ENCODE measurements at places on chromosomes 12 and 14.
A peak's percentile ranks its signal among the peaks of the same experiment; 100 is the strongest.

GRCh38 chr12:6928022-6928702 is 403 bp downstream of the ATN1 start:
- H3K4me1 ChIP-seq = peaks cover 70% of the 10 kb centered on the region
- H3K4me3 ChIP-seq = peak overlapping the region; percentile 95
- no peak for DNase-seq
- peak overlapping the region; percentile 92 for H3K27ac ChIP-seq
- H3K27me3 ChIP-seq = no peaks in the 10 kb centered on the region

- no peaks in the 10 kb centered on the region for H3K36me3 ChIP-seq
- peaks cover 29% of the 10 kb centered on the region for H3K27me3 ChIP-seq
- H3K4me1 ChIP-seq = peaks cover 9% of the 10 kb centered on the region
- H3K27ac ChIP-seq = no peak overlapping the region
- H3K4me3 ChIP-seq = no peak overlapping the region
Measured at GRCh38 chr14:96581902-96582301, 79.7 kb downstream of the PAPOLA start.

DNA sequence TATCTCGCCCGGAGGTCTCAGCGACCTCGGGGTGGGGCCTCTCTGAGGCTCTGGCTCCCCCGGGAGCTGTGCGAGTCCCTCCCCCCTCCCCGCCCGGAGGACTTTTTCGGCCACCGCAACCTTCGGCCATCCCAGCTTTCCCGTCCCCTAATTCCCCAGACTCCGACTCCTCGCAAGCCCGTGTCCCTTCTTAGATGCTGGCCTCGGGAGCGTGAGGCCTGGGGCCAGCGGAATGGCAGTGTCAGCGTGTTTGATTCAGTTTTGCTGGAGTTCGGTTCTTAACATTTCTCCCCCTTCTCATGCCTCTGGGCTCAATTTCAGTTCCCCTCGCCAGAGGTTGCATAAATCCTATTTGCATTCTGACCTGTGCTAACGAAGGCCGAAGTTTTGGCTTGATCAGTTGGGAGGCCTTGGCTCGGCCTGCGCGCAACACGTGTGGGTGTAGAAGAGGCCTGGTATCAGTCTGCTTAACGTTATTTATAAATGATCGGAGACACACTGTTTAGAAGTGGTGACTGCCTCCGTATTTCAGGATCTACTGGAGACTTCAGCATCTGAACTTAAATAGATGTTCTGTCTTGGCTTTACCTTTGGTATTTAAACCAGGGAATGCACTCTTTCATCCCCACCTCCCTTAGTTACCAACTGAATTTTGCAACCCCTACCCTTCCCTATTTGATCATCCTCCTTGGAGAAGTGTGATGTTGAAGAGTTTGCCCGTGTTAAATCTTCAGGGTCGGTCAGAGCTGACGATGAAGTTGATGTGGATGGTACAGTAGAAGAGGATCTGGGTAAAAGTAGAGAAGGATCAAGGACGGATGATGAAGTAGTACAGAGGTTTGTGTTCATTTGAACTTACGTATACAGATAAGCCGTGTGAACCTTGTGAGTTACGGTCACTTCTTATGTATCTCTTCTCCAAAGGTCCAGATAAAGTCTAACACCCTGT is 851 bp downstream of the HSP90B1 start:
- peaks cover 3% of the 10 kb centered on the region for H3K27me3 ChIP-seq
- peak overlapping the region; percentile 80 for H3K4me3 ChIP-seq
- peaks cover 50% of the 10 kb centered on the region for H3K4me1 ChIP-seq
- peak overlapping the region; percentile 100 for H3K27ac ChIP-seq
- H3K36me3 ChIP-seq = peaks cover 21% of the 10 kb centered on the region

DNA sequence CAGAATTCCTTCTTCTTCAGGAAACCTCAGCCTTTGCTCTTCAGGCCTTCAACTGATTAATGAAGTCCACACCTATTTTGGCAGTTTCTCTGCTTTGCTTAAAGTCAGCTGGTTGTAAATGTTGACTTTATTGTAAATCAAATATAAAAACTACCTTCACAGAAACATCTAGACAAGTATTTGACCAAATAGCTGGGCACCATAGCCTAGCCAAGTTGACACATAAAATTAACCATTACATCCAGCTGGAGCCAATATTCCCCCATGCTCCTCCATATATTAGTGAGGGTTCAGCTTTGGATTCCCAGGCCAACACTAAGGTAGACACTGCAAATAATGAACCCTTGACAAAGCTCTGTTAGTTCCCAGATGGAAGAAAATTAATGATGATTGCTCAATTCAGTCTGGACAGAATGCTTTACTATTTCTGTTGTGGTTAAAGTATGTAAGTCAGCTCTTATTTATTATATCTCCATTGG is 125.5 kb downstream of the ZFP36L1 start:
- H3K36me3 ChIP-seq = no peaks in the 10 kb centered on the region
- peak overlapping the region; percentile 68 for H3K27ac ChIP-seq
- H3K4me1 ChIP-seq = peaks cover 93% of the 10 kb centered on the region
- H3K4me3 ChIP-seq = no peak overlapping the region
- H3K27me3 ChIP-seq = no peaks in the 10 kb centered on the region

DNA sequence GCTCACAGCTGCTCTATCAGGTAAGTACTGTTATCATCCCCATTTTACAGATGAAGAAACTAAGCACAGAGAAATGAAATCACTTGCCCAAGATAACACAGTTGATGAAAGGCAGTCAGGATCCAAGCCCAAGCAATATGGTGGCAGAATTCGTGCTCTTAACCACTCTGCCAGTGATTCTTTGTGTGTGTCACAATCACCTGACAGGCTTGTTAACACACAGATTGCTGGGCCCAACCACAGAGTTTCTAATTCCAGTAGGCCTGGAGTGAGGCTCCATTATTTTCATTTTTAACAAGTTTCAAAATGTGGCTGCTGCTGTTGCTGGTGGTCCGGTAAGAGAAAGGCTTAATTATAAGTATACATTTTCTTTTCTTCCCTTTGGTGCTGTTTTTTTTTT is 134.2 kb downstream of the TGFB3 start:
- H3K36me3 ChIP-seq = peaks cover 2% of the 10 kb centered on the region
- no peak overlapping the region for H3K27ac ChIP-seq
- peaks cover 8% of the 10 kb centered on the region for H3K4me1 ChIP-seq
- DNase-seq = no peak

- no peaks in the 10 kb centered on the region for H3K27me3 ChIP-seq
- H3K4me3 ChIP-seq = no peak overlapping the region
- H3K36me3 ChIP-seq = no peaks in the 10 kb centered on the region
Measured at GRCh38 chr14:29030121-29030520, 263.5 kb downstream of the FOXG1 start.

GRCh38 chr12:111056618-111057521 is 136.5 kb upstream of the MYL2 start:
- no peak overlapping the region for H3K27ac ChIP-seq
- no peaks in the 10 kb centered on the region for H3K27me3 ChIP-seq
- peaks cover 23% of the 10 kb centered on the region for H3K4me1 ChIP-seq
- no peak overlapping the region for H3K4me3 ChIP-seq

- no peaks in the 10 kb centered on the region for H3K27me3 ChIP-seq
- H3K27ac ChIP-seq = no peak overlapping the region
- no peak for DNase-seq
- no peaks in the 10 kb centered on the region for H3K36me3 ChIP-seq
- H3K4me1 ChIP-seq = no peaks in the 10 kb centered on the region
Measured at GRCh38 chr14:106276326-106277267, 750.2 kb downstream of the TMEM121 start.

DNA sequence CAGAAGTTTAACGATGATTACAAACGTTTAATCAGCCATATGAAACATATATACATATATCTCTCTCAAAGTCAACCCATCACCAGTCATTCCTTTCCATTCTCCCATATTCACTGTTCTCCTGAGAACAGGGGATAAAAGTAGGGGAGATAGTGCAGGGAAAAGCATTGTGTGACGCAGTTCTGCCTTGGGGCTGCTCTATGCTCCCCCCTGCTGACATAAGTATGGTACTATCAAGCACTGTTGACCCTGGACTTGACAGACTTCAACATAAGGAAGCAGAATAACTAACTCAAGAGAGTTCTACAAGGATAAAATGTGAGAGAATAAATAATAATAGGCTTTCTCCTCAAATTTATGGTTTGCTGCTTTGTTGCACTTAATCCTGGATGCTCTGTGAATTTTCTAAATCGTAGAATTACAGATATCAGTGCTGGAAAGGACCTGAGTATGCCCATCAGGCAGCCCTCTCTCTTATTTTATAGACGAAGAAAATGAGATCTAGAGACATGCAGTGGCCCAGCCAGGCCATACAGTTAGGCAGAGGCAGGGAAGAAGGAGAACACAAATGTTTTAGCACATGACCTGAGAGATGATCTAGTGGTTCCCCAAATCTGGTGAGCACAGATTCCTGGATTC is 87.2 kb downstream of the SCN8A start:
- H3K27me3 ChIP-seq = no peaks in the 10 kb centered on the region
- DNase-seq = no peak
- no peak overlapping the region for H3K4me3 ChIP-seq

Data from mesothelial cell of epicardium (in vitro differentiated cells).